ENCODE measurements at places on chromosomes 1 and 21.
A peak's percentile ranks its signal among the peaks of the same experiment; 100 is the strongest.

DNA sequence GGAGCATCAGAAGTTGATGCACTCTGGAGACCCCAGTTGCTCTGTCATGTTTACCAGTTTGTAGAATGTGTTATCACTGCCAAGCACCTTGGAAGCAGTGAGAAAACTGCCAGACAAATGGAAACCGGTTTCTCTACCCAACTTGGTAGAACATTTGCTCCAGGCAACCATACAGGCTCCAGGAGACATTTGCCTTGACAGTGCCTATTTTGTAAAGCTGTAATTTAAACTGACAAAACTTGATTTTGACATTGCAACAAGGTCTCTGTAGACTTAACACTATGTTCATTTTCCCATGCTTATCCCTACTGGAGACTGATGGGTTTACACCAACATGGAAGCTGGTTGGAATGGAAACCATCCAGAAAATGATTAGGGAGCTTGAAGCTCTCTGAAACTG is 97.6 kb downstream of the ROR1 start:
- DNase-seq: no peak

DNA sequence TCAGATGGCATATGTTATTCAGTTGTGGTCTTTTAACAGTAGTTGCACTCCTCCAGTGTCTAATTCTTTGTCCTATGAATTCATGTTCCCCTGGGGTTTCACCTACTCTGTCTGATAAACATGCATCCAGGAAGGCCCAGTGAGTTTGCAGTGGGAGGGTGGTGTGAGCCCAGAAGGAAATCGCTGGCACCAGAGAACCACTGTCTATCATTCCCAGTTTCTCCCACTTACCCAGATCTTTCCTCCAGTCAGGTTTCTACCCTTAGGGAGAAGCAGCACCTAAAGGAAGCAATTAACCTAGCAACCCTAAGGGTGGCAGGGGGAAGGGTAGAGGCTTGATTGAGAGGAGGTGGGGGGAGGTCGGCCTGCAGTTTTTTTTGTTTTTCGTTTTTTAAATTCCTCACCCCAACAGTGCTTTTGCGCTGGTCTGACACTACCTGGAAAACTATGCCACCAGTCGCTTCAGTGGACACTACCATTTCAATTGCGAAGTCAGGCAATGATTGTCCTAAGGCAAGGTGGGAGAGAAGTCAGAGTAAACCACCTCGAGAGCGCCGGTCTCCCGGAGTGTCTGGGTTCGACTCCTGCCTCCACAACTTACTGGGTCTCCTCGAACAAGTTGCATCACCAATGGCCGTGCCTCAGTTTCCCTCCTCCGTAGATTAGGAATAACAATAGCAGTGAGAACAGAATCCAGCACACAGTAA is 766 bp upstream of the SLC44A3 start:
- peak; percentile 33 for DNase-seq

DNA sequence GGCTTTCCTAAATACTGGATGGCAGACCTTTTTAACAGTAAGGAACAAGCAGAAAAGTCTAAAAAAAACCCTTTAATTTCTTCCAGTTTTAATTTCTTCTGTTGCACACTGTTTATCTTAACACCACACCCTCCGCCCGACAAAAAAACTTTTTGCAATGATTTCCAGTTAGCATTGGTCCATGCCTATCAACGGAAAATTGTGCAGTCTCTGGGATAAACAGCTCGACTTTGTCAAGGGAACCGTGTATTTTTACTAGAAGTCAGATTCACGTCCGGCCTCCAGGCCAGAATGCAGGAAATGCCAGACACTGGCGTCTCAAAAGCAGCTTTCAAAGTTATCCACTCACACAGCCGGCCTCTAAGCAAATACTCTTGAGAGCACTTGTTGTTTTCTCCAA is 378 bp upstream of the NUP210L start:
- DNase-seq: no peak

- peak; percentile 72 for DNase-seq
Observed at GRCh38 chr1:68218490-68218889, 13.8 kb downstream of the WLS start.

GRCh38 chr1:3306583-3307291 is 147.7 kb upstream of the ARHGEF16 start:
- peak; percentile 55 for DNase-seq

- no peak for DNase-seq
Observed at GRCh38 chr1:205371871-205372660, 15.3 kb upstream of the KLHDC8A start.

DNA sequence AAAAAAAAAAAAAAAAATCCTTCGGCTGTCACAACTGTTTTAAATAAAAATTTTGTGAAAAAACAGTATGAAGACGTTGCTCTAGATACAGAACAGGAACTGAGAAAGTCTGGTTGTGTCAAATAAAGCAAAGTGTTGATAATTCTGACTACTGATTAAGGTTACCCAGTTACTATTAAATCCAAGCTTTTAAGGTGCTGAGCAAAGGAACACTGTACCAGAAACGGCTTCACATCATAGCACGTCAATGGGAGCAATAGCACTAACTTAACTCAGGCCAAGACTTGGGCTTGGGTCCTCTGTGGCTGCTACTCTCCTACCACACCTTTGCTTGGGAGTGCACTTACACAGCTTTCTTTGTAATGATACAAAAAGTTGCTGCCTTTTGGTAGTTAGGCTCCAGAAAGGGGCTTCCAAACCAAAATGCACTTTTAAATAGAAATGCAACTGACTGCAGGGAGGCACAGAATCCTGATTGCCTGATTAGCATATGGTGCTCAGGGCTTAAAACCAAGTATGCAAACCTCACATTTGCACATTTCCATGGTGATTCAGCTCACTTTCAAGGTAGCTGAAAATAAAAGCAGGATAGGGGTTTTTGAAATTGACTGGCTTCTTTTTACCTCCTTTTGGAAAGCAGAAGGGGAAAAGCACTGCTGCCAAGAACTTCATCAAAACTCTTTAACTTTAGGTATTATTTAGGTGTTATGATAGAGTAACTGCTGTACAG is 6.3 kb downstream of the MCL1 start:
- DNase-seq: no peak

GRCh38 chr1:239896980-239897379 is 194.7 kb upstream of the FMN2 start:
- no peak for DNase-seq

- no peak for DNase-seq
Observed at GRCh38 chr21:25871566-25871965, 136.8 kb downstream of the GABPA start.

DNA sequence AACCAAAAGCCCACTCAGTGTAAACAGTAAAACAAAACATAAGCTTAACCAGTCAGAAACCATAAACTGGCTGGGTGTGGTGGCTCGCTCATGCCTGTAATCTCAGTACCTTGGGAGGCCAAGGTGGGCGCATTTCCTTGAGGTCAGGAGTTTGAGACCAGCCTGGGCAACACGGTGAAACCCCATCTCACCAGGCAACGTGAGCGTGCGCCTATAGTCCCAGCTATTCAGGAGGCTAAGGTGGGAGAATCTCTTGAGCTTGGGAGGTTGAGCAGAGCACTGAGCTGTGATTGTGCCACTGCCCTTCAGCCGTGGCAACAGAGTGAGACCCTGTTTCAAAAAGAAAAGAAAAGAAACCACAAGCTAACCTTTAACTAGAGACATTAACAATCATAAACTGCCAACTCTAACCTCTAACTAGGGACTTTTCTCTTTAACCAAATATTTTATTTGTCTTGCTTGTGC is 13.1 kb upstream of the PRRC2C start:
- DNase-seq: peak; percentile 93

DNA sequence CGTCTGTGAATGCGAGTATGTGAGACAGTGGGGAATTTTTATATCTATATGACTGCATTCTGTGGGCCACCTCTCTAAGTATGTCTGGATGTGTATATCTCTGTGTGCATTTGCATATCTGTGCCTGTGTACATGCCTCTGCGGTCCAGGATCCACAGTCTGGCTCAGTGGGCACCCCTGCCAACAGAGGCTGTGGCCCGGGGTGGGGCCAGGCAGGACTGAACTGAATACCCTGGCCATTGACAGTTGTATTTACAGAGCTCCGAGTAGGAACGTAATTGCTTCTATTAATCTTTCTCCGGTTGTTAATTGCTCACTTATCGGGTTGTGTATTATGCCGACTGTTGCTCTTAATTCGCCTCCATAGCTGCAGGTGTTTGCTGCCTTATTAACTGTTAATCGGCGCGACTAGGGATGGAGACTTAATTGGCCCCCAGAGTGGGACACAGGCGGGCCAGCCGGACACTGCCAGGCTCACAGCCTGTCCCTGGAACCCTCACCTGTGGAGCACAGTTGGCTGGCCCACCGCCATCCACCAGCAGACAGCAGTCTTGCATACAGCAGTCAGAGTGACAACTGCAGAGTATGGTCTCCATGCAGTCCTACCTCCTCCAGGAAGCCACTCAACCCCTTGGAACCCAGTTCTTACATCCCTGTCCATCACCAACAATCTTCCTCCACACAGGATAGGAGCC is 22.4 kb upstream of the ADGRB2 start:
- no peak for DNase-seq

DNA sequence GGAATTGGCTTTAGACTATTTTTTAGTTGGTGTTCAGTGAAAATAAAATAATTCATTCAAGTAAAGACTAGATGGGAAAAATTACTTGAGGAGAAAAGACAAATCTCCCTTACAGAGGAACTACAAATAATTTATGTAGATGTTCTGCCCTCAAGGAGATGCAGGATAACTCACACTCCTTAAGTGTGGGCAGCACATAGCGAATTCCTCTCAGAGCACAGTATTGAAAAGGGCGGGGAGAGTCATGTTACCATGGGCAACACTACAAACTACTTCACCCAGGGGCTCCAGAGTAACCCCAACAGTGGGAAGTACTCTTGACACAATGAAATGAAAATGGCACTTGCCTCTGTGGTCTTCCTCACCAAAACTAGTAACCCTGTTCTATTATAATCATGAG is 20.6 kb upstream of the LAMC2 start:
- DNase-seq: peak; percentile 72

- peak; percentile 10 for DNase-seq
Observed at GRCh38 chr1:239253032-239253431, 133.3 kb upstream of the CHRM3 start.

DNA sequence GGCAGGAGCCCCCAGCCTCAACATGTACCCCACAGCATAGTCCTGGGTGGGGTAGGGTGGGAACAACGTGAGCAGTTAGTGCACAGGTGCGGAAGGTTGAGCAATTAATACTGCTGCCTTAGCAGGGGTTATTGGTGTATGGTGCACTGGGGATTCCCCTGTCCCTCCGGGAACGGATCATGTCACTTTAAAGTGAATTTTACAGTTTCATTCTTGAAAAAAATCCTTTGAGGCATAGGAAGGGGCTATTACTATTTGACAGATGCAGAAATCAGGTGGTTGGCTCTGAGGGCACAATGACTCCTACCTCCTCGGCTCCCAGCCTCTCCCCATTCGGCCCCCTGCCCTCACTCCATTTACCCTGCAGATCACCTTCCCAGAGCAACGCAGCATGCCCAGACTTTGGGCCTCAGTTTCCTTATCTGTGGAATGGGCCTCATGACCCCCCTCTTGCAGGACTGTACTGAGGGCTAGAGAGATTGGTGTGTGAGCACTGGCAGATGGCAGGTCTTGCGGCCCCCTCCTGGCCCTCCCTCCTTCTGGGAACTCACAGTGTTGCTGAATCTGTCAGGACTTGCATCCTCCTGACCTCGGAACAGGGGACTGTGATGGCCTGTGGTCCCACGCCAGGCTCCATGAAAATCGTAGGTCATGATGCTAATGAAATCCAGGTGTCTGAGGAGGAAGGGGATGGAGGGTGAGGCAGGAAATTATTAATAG is 5.1 kb upstream of the MYBPH start:
- no peak for DNase-seq

DNA sequence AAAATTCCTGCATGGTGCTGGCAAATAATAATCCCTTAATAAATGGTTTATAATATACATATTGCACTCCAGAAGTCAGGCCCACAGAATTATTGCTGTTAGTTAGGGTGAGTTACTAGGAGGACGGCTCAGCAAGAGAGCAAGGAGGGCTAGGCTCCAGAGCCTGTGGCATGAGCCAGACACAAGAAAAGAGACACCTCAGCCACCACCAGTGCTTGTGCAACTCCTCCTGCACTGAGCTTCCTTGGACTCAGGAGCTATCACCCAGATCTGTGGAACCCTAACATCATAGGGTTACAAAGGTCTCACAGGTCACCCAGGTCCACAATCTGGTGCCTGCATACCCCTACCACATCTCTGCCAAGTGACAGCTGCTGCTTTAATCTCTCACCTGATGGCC is 12.8 kb upstream of the LRRC8D start:
- no peak for DNase-seq

DNA sequence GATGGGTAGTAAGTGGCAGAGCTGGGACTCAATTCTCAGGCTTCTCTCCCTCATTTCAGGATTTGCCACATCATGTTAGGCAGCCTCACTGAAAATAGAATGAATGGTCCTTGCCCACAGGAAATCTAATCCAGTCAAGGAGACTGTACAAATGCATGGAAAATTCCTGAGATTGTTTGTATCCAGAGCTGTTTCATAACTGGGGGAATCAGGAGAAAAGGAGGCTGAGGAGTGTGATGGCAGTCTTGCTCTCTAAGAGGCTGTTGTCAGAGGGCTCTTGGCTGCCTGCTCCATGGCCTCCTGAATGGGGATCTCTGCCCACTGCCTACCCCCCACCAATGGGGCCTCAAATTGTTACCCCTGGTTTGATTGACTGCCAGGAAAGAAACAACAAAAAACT is 141.9 kb upstream of the TNR start:
- DNase-seq: no peak

- peak; percentile 79 for DNase-seq
Observed at GRCh38 chr1:76998582-76999223, 131.4 kb downstream of the ST6GALNAC5 start.

DNA sequence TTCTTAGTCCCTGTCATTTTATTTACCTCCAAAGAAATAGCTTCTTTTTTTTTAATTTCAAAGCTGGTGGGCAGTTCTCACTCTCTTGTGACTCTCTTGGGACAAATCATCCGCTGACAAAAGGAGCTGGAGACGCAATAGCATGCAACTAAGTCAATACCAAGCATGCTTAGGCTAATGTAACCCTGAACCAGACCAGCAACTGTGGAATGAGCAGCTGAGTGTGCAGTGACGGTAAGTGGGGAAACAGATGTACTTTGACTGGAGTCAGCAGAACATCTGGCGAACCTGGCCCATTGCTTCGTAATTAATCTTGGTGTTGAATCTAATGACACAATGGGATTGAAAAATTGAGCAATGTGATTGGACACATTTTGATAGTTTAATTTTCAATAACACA is 280.7 kb upstream of the PLXNA2 start:
- DNase-seq: no peak

- DNase-seq: no peak
Observed at GRCh38 chr1:19325958-19326747, 14.0 kb downstream of the SLC66A1 start.
